ENCODE measurements at places on chromosomes 11 and 22.

DNA sequence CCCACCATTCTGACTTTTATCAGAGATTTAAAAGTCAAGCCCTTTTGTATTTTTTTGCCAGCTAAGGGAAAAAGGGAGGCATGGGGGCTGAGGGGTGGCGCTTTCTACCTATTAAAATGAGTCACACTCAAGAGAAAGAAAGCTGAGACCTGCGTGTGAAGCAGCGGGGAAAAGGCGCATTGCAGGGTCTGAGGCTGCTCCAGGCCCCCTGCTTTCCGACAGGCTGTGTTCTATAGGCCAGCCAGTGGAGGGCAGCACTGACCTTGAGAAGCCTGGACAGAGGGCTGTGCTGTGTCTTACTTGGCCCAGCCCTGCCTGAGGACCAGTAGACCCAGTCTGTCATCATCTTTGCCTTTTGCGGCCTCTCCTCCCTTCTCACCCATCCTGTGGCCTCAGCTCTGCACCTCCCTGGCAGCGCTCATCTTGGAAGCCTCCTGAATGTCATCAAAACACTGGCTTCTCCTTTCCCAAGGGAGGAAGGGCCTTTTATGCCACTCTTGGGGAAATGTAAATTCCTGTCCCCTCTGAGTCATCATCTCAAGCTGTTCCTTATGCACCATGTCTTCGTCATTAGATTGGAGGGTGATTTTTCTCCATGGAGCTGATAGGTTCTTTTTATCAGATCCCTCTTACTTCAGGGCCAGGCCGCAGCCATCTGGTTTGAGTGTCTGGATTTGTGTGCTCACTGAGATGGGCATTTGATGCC lies 12.6 kb upstream of the MAPK8IP1 start:
- peak; percentile 76 for DNase-seq

DNA sequence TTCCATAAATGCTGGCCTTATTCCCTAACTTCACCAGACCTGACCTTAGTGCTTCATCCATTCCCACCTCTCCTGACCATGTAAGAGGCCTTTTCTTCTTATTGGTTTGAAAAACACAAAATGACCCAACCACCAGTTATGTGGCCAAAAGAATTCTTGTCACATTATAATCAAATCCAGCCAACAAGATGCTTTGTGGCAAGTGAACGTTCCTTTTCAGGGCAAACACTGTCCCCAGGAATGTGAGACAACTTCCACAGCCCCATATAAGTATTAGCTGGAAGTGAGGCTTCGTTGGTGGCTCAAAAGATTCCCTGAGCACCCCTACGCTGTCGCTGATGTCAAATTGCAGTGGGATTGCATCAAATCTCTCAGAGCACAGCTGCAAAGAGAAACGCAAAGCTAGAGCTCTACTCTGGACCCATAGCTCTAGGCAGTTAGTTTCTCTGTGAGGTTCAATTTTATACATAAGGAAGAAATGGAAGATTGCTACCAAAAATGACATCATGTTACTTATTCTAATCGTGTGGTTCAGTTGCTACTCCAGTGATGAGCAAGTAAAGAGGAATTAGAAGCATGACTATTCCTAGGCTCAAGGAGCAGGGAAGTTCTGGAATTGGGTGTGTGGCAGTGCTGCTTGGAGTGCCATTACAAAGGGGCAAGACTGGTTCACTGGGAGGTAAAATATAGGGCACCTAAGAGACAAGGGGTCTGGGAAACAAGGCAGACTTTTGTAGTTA lies 26.1 kb downstream of the GLYATL1 start:
- DNase-seq = no peak

GRCh38 chr11:95517453-95517852 lies 272.1 kb downstream of the FAM76B start:
- DNase-seq = no peak

DNA sequence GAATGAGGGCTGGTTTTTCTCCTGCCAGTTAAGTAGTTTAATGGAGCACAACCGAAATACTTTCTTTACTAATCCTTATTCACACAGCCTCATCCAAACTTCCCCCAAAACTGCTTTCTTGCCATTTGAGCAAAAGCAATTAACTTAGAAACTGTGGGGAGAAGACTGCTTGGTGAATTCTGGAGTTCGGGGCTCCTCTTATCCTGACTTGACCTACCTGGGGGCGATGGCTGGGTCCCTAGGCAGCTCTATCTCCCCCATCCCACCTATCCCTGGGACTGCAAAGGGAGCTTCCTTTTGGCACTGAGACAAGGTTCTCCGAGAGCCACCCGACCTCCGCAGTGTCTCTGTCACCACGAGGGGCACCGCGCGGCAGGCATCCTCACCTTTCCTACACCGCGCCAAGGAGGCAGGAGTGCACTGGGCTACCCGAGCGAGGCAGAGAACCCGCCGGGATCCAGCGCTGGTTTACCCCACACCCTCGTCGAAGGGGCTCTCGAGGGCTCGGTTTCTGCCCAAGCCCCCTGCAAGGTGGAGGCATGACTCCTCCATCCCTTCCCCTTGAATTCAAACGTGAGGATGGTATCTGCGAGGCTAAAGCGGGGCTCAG lies 759 bp downstream of the DESI1 start:
- DNase-seq = no peak

Data from K562 (cell line).